ENCODE measurements at places on chromosomes 2 and 18.

GRCh38 chr2:164061129-164061746 is 325.4 kb upstream of the FIGN start:
- no peak for DNase-seq

DNA sequence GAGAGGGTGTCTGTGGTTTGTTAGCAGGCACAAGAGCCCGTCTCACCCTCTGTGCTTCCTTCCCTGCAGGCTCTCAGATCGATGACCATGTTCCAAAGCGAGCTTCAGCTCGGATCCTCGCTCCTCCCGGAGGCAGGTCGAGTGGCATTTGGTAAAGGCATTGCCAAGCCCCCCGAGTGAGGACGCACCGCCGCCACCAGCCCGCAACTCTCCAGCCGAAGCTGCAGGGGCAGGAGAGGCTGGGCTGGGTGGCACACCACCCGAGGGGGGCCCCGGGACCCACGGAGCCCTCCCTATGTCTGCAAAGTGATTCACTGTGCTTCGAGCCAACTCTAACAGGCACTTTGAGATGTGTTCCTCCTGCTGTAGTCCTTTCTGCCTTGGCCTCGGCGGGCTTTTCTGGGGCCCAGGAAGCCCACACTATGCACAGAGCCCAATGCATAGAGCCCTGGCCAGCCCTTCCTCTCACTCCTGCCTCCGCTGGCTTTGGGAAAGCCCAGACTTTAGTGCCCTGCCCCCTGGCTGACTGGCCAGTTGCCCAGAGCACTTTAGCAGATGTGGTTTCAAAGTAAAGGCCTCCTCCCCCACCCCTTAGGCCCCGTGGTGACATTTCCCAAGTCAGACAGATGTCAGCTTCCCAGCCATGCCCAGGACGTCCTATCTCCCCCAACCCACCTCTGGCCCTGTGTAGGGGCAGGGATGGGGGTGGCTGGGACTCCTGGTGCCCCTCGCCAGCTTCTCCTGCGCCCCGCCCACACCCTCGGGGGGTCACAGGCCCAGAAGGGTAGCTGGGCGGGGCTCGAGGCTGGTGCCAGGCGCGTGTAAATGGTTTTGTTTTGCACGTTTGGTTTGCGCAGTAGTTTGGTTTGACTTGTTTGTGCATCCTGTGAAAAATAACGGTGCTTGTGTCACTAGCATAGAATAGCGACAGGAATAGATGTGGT is 23.3 kb upstream of the MAPRE3 start:
- no peak for DNase-seq

- DNase-seq: peak; percentile 55
Measured at GRCh38 chr2:233414777-233415570, 60.7 kb downstream of the DGKD start.

DNA sequence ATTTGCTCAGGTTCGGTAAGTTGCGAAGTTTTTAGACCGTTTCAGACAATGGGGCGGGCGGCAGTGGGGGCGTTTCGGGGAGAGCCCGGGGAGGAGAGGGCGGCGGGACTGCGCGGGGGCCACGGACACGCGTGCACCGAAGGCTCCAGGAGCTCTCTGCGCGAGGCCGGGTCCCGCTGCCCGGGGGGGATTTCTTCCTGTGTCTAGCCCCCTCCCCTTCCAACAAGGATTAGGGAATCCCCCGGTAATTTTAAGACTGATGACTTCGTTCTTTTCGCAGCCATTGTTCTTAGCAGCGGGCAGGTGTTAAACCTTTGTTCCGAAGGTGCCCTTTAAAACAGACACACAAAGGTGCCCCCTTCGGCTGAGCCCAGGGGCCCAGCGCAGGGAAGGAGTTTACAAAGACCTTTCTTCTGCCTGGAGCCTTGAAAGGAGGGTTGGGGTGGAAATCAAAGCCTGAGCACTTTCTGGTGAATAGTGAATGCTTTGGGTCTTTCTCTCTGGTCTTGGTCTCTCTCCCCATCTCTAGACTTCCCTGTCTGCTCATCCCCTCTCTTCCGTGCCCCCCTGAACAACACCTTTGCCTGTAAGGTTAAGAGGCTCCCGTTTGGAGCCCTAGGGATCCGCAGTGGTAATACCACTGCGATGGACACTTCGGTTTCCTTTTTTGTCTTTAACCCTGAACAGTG is 2.1 kb downstream of the TRIB2 start:
- no peak for DNase-seq

DNA sequence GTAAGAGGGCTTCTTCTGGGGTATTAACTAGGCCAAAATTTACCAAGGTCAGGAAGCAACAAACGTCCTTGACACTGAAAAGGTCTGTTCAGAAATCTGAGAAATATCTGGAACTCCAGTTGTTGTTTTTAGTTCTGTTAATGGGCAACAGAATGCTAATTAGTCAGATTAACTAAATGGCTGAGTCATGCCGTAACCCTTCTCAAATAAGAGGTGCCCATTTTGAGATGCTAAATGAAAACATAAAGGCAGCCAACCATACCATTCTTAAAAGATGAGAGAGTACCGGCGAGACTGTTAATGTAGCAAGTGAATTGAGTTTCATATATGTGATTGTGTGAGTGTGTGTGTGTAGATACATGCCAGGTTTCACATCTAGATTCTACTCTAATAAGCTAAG is 147.9 kb upstream of the GAREM1 start:
- DNase-seq: no peak

GRCh38 chr2:206368933-206369569 is 74.3 kb upstream of the ADAM23 start:
- no peak for DNase-seq

DNA sequence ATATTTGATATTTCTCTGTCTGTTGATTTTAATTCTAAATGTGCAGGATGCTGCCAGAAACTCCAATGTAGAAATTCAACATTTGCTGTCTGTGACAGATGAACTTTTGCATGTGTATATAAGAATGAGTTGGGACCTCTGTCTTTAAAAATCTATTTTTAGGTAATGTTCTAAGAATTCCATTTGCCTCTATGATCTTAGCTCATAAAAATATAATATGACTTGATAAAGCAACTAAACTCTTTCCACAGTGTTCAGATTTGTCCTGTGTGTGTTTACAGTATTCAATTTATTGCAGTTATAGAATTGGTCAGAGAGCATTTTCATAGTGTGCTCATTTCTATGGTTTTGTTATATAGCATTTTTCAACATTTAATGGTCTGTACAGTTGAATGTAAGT is 33.6 kb downstream of the RNMT start:
- DNase-seq: no peak

DNA sequence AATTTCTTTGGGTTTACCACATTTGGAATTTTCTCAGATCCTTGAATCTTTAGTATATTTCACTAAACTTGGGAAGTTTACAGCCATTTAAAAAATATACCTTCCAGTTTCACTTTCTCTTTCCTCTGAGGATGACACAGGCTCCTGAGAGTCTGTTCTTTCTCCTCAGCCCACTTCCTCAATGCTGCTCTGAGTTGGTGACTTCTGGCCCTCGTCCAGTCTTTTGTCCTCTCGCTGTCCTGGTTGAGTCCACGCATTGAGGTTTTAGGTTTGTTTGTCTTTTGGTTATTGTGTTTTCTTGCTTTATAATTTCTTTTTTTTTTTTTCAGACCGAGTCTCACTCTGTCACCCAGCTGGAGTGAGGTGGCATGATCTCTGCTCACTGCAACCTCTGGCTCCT is 40.7 kb upstream of the GALR1 start:
- DNase-seq: no peak

- no peak for DNase-seq
Measured at GRCh38 chr18:54787121-54787520, 41.2 kb upstream of the RAB27B start.

DNA sequence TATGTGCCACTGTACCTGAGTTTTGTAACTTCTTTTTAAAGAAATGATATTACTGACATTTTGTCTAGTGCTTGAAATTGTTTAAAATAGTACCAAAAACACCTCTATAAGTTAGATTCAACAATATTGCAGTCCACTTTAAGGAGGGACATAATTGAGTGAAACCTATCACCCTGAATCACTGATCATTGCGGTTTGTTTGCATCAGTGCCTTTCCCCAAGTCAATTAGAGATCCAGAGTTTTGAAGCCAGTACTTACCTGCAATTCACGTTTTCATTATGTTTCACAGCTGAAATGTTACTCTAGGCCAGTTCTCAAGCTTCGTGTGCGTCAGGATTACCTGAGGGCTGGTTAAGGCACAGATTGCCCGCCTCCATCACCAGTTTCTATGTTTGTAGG is 26.6 kb upstream of the DLX1 start:
- DNase-seq: no peak

- DNase-seq: no peak
Measured at GRCh38 chr18:75130591-75131328, 78.2 kb downstream of the PTGR3 start.

GRCh38 chr2:191910518-191910917 is 63.6 kb upstream of the CAVIN2 start:
- no peak for DNase-seq
